Hematopoietic multipotent progenitor cell treated with erythropoietin and hydrocortisone succinate and interleukin-3 and kit ligand, for 4 days (in vitro differentiated cells): ENCODE measurements at places on chromosomes 11 and 22.

- no peak for DNase-seq
Measured at GRCh38 chr11:99593197-99593596, 572.4 kb downstream of the CNTN5 start.

- DNase-seq: no peak
Measured at GRCh38 chr11:120746836-120747609, 235.5 kb downstream of the GRIK4 start.

GRCh38 chr11:65129649-65130441 lies 4.5 kb downstream of the SYVN1 start:
- no peak for DNase-seq

DNA sequence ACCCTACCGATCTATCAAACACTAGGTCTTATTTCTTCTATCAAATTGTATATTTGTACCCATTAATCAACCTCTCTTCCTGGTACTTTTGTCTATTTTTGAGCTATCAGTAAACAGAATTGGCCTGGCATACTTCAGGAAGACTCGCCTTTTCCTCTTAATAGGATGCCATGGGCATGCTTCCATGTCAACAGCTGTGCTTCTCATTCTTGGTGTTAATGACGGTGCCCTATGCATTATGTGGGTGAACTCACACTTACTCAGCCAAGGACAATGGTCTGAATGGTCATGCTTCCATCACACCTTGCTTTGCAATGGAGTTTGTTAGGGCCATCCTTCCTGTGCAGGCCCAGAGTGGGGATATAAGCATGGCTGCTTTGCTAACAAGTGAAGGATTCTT lies 521.8 kb downstream of the MIAT start:
- no peak for DNase-seq

- DNase-seq: no peak
Measured at GRCh38 chr11:65954771-65955170, 6.8 kb upstream of the SART1 start.

- DNase-seq: no peak
Measured at GRCh38 chr22:43441751-43442150, 29.9 kb downstream of the MPPED1 start.

DNA sequence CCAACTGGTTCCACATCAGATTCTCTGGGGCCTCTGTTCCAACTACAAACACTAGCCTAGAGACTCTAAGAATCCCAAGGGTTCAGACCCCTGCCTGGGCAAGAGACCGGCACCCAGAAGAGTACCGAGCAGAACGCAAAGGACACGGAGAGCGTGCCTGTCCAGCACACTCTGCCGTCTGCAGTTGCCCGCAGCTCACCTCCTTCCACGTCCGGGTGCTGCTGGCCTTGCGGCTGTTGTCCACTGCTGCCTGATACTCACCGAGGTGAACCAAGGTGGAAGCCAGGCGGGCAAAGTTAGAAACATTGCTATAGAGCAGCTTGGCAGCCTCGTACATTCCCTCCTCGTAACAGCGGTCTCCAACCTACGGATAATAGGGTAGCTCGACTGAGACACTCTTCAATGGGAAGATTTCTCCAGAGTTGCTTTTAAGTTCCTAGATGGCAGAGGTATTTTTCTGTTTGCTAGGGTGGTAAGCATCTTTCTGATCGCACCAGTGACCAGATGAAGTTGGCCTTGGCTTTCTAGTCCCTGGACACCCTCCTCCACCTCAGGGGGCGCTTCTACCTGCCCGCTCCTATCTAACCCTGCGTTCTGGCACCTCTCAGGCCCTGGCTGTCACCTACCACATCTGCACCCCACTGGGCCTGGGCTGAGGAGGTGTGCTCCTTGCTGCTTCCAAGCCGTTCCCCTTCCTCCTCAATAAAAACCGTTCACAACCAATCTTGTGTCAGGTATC lies 22.8 kb upstream of the SLC25A1 start:
- no peak for DNase-seq

DNA sequence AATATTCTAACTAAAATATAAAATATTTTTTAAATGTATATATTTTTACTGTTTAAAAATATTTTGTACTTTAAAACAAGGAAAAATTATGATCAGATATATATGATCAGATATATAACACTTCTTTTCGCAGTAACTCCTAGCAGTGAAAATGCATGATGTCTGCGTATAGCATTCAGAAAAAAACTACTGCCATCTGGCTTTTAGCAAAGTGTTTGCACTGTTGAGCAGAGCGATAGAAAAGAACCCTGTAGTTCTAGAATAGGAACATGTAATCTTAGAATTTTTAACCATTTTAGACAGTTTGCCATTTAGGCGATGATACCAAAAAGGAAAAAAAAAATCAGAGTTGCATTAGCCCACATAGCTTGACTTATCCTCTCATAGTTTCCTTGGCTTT lies 370.4 kb upstream of the ANO3 start:
- no peak for DNase-seq

DNA sequence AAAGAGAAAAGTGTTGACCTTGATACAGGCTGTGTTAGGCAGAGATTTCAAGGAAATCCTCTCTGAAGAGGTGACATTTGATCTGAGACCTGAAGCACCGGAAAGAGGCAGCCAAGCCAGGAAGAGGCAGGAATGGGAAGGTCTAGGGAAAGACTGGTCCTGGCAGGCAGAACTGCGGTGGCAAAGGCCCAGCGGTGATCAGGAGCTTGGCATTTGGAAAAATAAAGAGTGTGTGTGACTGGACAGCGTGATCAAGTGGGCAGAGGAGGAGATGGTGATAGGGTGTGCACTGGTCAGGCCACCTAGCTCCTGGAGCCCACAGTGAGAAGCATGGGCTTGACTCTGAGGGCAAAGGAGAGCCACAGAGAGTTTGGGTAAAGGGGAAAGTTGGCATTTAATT lies 27.2 kb upstream of the GAB4 start:
- no peak for DNase-seq

GRCh38 chr22:43530349-43531201 lies 118.8 kb downstream of the MPPED1 start:
- no peak for DNase-seq

DNA sequence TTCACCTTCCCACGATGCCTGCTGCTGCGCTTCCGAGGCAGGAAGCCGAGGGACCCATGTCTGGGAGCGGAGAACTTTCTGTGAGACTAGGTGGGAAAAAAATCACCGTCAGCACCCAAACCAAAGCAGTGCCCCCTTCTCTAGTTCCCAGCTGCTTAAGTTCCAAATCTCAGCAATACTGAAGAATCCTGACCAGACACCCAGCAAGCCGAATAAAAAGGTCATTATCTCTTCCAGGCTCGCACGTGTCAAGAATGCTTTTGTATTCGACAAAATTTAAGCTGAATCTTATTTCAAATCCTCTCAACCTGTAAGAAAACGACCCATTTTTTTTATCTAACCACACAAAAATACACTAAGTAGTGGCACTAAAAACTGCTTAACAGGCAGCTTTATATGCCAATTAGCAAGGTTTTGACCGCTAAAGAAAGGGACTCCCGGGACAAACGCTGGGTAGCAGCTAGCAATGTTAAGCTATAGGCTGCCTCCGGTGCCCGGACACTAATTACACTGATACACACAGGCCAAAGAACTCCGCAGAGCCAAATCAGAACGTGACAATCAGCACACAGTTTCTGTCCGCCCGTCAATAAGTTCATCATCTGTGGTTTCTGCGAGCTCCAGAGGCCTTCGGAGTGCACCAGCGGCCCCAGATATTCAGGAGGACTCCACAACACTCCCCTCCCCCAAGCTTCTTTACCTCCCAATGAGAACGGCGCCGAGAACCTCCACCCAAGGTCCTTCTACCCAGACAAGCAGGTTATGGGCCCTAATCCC lies 728 bp downstream of the RPL3 start:
- DNase-seq: peak; percentile 72

DNA sequence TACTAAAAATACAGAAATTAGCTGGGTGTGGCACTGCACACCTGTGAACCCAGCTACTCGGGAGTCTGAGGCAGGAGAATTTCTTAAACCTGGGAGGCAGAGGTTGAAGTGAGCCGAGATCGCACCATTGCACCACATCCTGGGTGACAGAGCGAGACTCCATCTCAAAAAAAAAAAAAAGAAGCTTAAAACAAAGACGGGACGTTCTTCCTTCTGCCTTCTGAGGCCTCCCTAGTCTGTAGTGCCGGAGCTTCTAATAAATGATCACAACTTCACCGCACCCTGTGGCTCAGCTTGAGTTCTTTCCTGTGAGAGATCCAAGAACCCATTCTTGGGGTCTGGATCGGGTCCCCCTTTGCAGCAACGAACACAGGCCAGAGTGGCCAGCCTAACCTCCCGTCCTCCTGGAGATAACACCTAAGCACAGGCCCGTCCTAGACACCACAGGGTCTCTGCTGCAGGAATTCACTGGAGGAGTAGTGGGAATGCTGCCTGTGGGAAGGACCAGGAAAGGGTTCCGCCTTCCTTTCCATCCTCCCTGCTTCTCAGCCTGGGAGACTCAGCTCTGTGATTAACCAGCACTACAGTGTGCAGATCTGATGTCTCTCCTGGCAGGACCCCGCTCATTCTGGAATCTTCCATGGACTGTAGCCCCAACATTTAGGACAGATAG lies 2.2 kb upstream of the APOBEC3H start:
- DNase-seq: no peak

DNA sequence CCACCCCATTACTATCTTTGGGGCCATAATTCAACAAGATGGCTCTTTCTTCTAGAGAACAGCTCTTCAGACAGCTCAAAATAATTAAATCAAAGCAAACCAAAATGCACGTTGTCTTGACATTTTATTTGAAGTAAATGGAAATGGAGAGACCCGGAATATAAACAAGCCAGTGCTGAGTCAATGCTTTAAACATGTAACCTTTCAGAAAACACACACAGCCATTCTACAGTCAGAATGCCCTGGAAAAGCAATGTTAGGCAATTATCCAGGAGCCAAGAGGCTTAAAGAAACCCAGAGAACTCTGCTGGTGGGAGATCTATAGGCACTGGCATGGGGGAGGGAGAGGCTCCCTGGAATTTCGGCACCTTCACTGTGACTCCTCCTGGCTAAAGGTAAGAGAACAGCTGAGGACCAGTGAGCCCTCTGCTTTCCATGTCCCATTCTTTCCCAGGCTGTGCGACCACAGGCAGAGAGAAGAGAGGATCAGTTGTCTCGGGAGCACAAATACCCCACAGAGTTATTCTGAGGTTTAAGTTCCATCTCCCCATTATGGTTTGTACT lies 254.0 kb upstream of the CCDC90B start:
- no peak for DNase-seq

- DNase-seq: no peak
Measured at GRCh38 chr22:41555325-41555982, 5.4 kb upstream of the CSDC2 start.

- DNase-seq: no peak
Measured at GRCh38 chr11:19472679-19473078, 231.9 kb upstream of the E2F8 start.

- DNase-seq: no peak
Measured at GRCh38 chr22:43094551-43094950, 5.4 kb upstream of the TTLL1 start.

GRCh38 chr22:29524442-29525191 lies 28.9 kb downstream of the THOC5 start:
- peak; percentile 71 for DNase-seq

GRCh38 chr11:115390441-115390840 lies 113.8 kb downstream of the CADM1 start:
- DNase-seq: no peak

- no peak for DNase-seq
Measured at GRCh38 chr22:28341001-28341400, 338.6 kb downstream of the TTC28 start.

DNA sequence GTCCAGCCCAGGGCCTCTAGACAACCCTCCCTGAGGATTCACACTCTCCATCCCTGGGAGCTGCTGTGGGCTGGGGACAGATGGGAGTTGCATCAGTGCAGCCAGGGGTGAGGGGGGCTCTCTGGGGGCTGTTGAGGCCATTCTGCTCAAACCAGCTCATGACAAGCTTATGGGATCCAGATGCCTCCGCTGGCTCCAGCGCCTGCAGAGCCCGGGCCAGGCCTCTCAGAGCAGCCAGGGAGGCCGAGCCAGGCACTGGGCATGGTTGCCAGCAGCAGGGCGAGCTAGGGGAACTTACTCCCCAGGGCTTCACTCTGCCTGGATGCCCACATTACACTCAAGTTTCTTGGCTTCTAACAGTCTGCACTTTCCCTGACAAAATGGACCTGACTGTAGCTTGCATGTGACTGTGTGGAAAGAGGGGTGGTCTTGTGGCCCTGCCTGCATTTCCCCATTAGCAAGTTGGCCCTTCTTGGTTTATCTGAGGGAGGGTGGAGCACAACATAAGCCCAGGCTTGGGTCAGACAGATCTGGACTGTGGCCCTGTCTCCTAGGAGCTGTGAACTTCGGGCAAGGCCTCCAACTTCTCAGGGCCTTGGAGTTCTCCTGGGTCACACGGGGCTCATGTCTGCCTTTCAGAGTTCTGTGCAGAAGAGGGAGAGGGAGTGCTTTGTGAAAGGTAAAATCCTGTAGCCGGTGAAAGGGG lies 34.5 kb upstream of the CYB5R3 start:
- no peak for DNase-seq

DNA sequence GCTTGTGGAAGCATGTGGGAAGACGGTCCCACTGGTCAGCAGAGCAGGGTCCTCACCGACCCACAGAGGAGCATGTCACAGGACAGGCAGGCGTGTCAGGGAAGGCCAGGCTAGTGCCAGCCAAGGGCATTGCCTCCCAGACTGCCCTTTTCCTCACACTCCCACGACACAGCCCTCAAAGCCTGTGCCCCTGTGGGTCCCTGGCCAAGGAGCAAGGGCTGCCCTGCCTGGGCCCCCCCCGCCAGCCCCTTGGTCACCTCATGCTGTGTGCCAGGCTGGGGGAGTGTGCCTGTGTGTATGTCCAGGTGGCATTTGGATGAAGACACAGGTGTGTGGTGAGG lies 74.7 kb downstream of the MED15 start:
- no peak for DNase-seq

DNA sequence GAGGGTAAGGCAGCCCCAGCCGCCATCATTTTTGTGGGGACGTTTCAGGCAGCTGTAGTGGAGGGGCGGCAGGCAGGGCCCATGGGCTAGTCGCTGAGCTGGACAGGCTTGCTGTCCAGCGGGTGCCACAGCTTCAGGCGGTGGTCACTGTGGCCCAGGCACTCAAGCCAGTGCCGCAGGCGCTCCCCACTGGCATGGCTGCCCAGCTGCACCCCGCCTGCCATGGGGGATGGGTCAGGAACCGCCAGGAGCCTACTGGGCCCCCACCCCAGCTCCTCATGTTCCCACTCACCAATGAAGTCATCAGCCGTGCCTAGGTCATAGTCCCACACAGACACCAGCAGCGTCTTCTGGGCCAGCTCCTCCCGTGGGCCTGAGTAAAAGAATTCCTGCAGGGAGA lies 6.0 kb downstream of the NDUFV1 start:
- no peak for DNase-seq

GRCh38 chr11:118049771-118050170 lies 27.1 kb upstream of the TMPRSS4 start:
- no peak for DNase-seq

- DNase-seq: no peak
Measured at GRCh38 chr11:58127350-58127749, 2.0 kb upstream of the OR9I1 start.
